CD4-positive, alpha-beta memory T cell (primary cell): ENCODE measurements at places on chromosomes 13 and 19.

DNA sequence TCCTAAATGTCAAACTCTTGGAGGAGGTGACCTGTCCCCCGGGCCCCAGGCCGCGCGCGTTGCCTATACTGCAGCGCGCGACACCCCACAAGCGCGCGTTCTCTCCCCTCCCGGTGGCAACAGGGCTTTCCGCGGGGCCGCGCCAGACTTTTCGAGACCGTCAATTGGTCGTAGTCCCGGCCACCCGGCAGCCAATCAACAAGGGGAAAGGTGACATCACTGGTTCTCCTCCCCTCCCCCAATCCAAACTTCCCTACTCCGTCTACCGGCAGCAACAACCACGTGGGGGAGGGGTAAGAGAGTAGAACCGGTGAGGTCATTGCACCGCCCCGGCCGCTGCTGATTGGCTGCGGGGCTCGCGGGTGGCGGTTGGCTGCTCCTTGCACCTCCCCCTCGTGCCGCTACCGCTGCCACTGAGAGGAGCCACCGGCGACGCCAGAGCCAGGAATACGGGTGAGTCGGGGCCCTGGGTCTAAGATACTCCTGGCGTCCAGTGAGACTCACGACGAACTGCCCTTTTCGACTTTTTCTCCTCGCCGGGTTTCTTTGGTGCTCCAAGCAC lies 829 bp upstream of the CIC start:
- peak; percentile 100 for DNase-seq

DNA sequence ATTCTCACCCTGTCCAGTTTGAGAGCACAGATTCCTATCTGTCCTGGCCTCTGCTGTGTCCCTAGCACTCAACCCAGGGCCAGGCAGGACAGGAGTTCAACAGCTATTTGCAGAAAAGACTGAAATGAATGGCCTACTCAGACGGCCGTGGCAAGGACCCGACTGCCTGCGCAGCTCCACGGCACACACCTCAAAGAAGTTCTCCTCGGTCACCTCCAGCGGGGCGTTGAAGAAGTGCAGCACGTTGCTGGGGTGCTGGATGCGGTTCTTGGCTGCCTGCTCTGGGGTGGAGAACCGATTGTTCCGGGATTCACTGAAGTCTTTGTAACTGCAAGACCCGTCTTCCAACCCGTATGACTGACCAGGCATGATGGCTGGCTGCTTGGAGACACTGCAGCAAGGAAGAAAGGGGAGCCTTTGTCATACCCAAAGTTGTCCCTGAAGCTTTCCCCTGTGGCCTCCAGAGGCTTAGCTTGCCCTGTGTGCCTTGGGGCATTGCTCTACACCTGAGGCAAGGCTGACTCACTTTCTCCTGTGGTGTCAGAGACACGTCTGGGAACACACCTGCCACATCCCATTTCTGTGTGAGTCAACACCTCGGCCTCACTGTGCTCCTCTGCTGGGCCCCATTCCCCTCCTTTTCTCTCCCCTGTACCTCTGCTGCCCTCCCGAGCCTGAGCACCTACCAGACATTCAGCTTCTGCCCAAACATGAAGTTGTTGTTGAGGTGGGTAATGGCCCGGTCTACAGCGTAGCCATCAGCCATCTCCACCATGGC lies 6.8 kb upstream of the ECH1 start:
- no peak for DNase-seq

- DNase-seq, result no peak
Observed at GRCh38 chr19:13035820-13036365, 40.6 kb downstream of the NFIX start.

GRCh38 chr13:20969182-20969581 lies 66.6 kb upstream of the XPO4 start:
- DNase-seq, result no peak

GRCh38 chr13:112768795-112769481 lies 79.1 kb downstream of the ATP11A start:
- DNase-seq, result peak; percentile 39

DNA sequence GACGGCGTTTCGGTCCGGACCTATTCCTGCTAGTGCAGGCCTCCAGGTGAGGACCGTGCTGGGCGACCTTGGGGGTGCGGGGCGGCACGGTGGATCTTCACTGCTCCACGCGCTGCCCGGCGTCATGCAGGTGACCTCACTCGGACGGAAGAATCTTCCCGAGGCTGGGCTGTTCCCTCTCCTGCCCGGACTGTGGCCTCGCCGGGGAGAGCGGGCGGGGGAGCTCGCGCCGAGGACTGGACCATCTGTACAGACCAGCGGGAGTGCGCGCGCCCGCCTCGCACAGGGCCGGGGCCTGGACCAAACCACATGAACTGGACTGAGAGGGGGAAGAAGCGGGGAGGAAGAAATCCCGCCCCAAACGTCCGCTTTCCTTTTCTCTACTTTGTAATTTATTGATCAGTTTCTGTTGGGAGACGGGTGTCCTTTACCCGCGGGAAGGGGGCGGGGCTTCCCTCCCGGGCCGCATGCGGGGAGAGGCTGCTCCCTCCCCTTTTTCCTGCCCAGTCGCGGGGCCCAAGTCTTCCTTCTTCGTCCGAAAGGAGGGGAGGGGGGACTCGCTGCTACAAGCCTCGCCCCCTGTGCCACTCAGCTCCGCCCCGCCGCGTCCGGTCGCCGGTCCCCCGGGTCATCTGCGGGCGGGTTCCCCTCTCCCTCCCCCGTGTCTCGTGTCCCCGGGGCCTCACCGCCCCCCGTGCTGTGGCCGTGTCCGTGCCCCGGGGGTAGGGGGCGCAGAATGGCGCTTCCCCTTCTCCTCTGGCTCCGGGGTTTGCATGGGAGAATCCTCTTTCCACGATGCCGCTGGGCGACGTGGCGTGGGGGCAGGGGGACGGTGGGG lies 4.9 kb downstream of the HRC start:
- DNase-seq, result no peak

GRCh38 chr13:40161351-40161810 lies 505.1 kb downstream of the FOXO1 start:
- no peak for DNase-seq

GRCh38 chr13:66565279-66565678 lies 664.9 kb downstream of the PCDH9 start:
- no peak for DNase-seq

DNA sequence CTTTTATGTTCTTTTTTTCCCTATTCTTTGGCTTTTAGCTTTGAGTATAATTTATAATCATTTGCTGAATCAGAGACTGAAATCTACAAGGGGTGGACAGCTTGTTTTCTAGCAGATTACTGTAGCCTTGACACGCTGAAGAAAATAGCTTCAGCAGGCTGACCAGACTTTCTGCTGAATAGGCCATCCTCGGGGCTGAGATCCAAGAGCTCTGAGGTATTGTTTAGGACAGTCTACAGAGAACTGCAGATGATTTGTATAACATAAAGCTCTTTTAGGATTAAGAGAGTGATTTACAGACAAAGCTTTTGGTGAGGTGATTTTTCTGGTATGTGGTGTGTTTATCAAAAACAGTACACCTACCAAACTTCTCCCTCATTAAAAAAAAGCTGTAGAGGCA lies 16.8 kb downstream of the POLR1D start:
- DNase-seq, result no peak

DNA sequence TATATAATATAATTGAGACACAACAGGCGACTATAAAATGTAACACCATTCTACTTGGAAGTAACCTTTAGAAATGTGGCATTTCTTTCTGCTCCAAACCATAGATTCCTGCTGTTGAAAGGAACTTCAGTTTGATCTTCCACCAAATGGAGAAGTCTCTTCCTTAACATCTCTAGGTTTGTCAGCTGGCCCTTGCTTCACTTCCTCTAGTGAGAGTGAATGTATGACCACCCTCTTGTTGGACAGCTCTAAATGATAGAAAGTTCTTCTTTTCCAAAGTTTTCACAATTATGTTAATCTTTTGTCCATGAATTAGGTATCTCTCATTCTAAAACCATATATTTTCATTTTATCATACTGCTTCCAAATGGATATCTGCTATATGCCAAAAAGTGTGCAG lies 13.8 kb upstream of the COG6 start:
- no peak for DNase-seq

- no peak for DNase-seq
Observed at GRCh38 chr13:40781717-40782116, 7.7 kb upstream of the SLC25A15 start.

GRCh38 chr13:43061496-43062280 lies 38.3 kb downstream of the DNAJC15 start:
- DNase-seq, result no peak

GRCh38 chr13:107461751-107462150 lies 753.6 kb downstream of the LIG4 start:
- DNase-seq, result no peak

- DNase-seq, result no peak
Observed at GRCh38 chr13:108669381-108669780, 40.0 kb downstream of the MYO16 start.

- DNase-seq, result no peak
Observed at GRCh38 chr19:3055741-3056416, 6.4 kb downstream of the TLE5 start.
